ENCODE measurements at places on chromosomes 3 and 15.

DNA sequence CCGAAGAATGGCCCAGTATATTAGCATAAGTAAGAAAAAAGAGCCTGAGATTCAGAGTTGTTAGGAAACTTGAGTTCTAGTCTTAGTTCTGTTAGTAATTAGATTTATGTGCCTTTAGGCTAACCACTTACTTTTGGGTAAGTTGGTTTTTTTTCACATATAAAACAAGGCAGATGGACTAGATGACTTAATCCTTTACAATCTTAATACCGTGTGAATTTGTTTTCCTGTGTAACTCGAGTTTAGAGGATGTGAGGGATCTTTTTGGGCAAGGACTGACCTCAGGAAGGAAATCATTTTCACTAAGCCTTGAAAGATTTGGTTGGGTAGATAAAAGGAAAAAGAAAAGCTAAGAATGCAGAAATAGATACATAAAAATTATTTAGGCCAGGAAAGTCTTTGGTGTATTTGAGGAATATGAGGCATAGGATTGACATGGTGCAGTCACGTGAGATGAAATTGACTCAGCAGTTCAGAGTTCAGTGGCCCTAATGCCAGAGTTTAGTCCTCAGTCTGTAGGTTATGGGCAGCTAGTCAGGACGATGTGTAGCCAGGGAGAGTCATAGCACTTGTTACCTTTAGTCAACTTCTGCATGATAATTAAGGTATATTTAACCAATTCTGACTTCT lies 34.6 kb downstream of the PAK2 start:
- DNase-seq, result no peak

DNA sequence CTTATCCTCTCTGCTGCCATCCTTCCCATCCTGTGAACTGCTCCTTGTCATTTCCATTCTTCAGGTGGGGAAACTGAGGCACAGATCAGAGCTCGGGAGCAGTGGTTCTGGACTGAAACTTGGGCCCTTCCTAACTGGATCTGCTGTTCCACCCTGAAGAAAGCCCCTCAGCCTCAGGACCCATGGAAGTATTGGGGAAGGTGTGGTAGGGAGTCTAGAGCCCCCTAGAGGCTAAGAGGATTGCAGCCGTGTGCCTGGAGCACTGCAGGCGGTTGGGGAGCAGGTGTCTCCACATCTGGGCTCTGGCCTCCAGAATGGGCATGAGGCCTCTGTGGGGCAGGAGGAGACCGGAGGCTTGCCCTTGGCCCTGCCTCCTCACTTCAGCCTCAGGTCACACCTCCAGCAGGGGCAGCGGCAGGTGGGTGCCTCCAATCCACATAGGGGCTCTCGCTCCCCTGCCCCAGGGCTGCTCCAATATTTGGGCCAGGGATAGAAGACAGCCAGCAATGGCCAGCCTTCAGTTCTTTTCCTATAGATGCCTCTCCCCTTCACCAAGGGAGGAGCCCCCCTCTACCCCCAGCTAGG lies 28.1 kb downstream of the DNAJB8 start:
- DNase-seq, result no peak

DNA sequence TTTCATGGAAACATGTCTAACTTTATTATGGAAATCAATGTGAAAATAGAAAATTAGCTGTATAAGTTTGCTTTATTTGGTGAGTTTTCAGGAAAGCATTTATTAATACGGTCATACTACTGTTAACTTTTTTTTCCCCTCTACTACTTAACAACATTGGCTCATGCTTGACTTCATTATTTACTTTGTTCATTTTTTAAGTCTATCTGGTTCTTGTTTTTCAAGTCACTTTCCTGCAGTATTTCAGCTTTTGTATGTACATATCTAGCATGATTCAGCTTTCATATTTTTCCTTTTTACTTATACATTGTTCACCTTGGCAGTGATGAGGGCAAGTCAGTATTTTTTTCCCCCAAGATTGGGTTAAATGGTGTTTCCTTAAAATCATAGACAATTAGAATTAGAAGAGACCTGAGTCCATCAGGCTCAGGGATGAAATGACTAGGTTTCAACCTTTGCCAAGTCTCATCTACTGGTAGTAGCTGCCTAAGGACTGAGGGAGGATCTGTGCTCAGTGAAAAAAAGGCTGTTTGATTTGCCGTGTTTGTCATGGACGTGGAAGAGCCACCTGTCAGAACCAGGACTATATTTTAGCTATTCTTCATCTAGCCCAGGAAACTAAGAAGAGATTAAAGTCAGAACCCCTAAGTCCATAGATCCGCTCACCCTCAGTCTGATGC lies 15.4 kb downstream of the TMOD3 start:
- no peak for DNase-seq

DNA sequence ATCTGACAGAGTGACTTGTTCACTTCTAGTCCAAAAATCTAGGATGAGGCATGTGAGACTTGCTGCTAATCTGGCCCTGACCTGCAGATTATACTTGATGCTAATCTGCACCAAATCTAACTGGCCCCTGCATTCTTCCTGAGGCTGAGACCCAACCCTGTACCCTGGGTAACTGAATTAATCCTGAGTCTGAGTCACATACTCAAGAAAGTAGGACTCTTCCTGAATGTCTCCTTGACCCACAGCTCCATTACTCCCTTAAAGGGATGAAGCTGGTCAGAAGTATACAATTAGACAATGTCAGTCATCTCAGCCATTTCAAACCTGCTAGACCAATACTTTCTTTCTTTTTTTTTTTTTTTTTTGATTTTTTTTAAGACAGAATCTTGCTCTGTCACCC lies 25.5 kb downstream of the PTPN9 start:
- no peak for DNase-seq

DNA sequence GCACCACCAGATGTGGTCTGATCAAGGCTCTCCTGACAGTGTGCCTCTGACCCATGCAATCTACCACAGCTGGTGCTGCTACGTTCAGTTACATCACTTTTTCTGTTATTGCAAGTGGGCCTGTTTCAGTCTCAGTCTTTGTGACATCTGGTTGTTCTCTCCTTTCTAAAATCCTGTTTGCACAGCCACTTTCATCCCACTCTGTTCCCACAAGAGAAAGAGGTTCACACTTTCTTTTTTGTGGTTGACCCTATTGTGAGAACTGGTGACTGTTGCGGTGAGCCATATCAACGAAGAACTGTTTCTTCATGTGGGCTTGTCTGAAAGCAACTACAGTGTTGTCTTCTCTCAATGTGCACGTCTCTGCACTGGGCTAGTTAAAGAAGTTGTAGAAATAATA lies 342.8 kb upstream of the ARPP21 start:
- DNase-seq, result no peak

DNA sequence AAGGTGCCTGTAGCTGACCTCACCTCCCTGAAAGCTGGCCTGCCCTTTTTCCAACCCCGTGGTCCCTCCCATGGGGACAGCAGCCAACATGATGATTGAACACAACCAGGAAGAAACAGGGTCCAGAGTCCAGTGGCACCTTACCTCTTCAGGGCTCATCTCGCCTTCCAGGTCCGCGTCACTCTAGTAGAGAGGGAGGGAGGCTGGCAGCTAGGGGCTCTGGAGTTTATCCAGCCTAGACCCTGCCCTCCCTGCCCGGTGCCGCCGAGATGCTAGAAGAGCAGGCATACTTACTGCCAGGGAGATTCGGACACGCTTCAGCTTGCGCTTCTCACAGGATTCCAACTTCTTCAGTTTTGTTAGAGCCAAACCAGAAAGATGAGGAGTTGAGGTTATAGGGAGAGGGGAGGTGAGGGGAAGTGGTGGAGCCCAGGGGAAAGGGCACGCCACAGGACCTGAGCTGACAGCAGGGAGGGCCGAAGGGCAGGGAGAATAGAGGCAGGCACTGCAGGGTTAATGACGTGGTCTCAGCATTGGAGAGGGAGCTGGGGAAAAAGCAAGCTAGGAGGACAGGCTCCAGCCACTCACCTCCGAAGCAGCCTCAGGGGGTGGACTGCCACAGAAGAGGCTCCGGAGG lies 9.1 kb downstream of the CLCN2 start:
- no peak for DNase-seq
